ENCODE measurements at places on chromosomes 7 and 10.

DNA sequence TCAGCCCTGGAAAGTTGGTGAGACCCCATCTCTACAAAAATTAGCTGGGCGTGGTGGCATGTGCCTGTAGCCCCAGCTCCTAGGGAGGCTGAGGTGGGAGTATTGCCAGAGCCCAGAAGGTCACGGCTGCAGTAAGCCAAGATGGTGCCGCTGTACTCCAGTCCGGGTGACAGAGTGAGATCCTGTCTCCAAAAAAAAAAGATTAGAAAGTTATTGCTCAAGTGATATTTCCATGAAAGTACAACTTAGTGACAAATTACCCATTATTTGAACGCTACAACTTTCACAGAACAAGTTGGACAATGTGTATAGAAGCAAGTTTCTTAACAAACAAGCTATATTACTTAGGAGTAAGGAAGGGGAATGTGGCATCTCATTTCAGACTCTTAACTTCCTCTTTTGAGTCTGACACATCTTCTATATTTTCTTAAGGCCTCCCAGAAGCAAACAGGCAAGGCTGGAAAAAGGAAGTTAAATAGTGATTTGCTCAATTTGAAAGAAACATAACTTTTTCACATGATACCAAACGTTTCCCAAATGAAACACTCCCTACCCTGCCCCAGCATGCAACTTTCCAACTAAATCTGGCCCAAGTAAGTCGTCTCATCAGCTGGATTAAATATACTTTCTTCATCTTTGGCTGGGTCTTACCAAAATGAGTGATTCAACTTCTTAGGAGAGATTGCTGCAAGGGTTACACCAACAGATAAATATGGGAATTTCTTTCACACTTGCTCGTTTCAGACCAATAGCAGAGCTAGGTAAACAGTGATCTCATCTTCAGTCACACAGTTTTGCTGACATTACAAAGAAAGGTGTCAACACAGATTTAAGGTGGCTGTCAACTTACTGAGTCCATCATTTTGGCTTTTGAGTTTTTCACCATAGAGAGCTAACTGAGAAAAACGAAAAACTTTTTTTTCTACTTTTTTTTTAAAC, 66.3 kb upstream of the KLF6 start:
- no peak for DNase-seq

GRCh38 chr7:27132978-27133377, 2.4 kb upstream of the HOXA4 start:
- no peak for DNase-seq

GRCh38 chr7:147607157-147607800, 983.3 kb upstream of the C7orf33 start:
- DNase-seq: no peak

GRCh38 chr10:29304995-29305335, 16.1 kb downstream of the LYZL1 start:
- no peak for DNase-seq

DNA sequence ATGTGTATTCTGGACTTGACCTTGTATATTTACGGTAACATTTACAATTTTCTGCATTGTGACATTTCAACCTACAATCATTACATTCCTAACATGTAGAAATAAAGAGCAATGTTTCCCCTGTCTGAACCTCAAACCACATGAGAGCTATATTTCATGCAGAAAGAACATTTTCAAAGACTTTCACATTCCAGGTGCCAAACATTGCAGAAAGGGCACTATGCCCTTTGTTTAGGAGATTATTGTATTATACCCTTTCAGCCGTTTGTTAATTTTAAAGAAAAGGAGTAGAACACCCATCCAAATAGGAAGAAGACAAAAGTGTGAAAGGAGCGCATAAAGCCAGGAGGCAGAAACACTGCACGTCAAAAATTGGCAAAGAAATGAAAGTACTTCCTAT, 260.4 kb downstream of the RELN start:
- DNase-seq: no peak

GRCh38 chr7:36906448-36906847, 182.2 kb upstream of the AOAH start:
- no peak for DNase-seq

- DNase-seq: no peak
Observed at GRCh38 chr7:2760098-2760889, 72.3 kb downstream of the AMZ1 start.

GRCh38 chr7:8260871-8261694, 884 bp downstream of the ICA1 start:
- DNase-seq: no peak

DNA sequence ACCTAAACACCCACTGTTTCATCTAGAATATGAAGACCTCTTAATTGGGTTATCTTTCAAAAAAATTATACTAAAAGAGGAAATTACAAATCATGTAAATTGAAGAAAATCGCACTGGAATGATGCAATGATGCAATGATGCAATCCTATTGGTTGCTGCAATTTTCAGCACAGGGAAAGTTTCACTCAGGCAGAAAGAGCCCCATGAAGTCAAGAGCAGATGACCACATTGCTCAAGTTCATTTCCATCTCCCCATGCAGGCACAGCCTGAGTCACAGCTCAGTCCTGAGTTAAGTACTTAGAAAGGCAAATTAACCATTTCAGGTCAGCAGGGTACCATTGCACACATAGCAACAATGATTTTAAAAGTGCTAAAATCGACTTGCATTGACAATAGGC, 180.3 kb upstream of the MYO3A start:
- DNase-seq: no peak

- no peak for DNase-seq
Observed at GRCh38 chr10:70348228-70348850, 34.1 kb downstream of the LRRC20 start.

DNA sequence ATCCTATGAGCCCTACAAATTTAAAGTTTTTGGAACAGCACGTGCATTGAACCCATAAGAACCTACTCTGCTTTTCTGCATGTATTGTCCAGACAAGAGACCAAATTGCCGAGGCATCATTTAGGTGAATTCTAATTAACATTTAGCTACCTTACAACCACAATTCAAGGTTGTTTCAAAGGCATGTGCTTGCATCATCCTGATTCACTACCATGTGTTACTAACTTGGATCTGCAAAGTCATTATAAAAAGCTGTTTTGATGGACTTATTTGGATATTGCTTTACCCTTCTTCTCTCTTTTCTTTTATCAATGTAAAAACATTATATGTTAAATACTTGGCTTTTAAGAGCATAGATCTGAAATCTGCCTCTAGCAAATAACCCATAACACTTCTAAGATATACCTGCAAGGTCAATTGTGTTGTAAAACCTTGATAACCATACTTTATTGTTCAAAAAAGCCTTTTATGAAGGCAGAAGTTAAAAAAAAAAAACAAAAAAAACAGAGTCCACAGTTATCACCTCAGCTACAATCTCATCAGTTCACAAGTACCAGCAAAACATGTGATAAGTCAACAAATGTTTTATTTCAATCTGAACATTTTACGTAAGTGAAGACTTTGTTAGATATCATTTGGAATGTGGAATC, 51.9 kb downstream of the CFTR start:
- DNase-seq: no peak

DNA sequence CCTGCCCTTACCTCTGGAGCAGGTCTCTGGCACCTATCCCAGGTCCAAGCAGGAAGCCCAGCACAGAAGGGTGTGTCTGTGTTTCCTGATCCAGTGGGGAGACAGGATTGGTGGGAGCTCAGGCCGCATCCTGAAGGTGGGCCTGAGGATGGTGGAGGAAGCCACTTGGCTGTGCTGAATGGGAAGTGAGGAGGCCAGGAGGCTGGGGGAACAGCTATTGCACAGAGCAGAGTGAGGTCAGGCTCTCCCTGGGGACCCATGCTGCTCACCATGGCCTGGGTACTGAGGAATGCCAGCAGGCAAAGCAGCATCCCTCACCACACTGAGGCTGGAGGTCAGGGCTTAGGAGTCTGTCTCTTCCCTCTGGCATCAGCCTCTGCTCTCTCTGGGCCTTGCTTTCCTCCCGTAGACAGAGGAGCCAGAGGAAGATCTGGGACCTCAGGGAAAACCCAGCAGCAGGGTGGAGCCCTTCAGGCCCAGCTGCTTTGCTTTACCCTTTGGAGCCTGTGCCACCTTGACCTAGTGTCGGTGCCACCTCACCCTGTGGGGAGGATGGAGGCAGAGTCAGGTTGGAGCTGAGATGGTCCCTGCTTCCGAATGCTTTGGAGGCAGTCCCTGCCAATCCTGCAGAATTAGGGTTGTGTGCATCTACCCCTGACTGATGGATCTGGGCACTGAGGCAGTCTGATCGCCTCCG, 39.0 kb downstream of the CDH23 start:
- no peak for DNase-seq

GRCh38 chr10:82883603-82884002, 1008.6 kb downstream of the NRG3 start:
- no peak for DNase-seq

DNA sequence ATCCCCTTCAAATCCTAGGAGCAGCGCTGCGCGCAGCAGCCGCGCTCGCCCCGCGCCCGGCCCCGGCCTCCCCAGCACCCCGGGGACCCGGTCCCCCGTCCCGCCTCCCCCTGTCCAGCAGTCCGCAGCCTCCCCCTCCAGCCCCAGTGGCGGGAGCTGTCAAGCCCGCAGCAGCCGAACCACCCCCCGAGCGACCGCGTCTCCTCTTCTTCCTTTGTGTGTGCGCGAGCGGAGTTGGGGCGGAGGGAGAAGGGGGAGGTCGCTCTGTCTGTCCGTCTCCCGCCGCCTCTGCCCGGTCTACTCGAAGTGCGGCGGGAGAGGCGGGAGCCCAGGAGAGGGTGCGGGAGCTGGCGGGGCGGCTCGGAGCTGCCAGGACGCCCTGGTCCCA, 375 bp upstream of the CHN2 start:
- DNase-seq: no peak

DNA sequence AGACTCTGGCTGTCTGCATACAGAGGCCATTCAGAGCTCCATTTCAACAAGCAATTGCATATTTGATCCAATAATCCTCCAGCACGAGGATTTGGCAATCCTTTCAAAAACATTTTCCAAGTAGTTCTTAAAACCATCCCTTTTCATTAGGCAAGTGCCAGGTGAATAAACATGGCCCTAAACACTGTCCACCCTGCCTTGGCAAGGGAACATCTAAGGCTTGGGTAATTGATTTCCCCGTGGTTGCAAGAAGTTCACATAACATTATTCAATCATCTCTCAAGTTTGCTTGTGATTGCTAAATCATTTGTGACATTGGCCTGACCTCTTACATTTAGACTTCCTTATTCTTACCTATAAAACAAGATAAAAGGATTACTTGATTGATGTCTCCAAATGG, 175.2 kb downstream of the CTTNBP2 start:
- DNase-seq: no peak

DNA sequence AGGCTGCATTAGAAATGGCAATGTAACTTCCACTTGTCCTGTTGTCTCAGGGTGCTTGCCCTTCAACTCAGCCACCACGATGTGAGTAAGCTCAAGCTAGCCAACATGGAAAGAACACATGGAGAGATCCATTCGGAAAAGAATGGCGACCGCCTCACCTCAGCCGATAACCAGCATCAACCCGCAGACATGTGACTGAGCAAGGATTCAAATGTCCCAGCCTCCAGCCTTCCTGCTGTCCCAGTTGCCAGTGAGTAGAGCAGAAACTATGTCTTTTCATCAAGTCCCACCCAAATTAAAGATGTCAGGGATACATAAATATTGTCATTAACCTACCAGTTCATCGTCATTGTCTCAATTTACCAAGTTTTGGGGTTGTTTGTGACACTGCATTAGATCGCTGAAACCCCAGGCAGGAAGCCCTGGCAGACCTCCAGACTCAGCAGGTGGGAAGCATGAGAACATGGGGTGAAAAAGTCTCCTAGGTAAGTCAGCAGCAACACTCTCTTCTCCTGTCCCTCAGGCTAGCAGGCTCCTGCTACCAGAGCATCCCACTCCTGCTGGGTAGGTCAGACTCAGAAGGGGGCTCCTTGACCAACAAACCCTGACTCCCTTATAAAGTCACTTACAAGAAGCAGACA, 67.0 kb downstream of the OSBPL3 start:
- DNase-seq: no peak

GRCh38 chr7:132993377-132994013, 88.4 kb downstream of the CHCHD3 start:
- no peak for DNase-seq
